Activated T-helper 1 cell treated with anti-CD3 and anti-CD28 coated beads, Interleukin-2, amount 50 U/mL, for 16 hours (primary cell): ENCODE measurements at places on chromosomes 1 and 21.

GRCh38 chr1:46197560-46197963 lies 672 bp downstream of the POMGNT1 start:
- DNase-seq: no peak

DNA sequence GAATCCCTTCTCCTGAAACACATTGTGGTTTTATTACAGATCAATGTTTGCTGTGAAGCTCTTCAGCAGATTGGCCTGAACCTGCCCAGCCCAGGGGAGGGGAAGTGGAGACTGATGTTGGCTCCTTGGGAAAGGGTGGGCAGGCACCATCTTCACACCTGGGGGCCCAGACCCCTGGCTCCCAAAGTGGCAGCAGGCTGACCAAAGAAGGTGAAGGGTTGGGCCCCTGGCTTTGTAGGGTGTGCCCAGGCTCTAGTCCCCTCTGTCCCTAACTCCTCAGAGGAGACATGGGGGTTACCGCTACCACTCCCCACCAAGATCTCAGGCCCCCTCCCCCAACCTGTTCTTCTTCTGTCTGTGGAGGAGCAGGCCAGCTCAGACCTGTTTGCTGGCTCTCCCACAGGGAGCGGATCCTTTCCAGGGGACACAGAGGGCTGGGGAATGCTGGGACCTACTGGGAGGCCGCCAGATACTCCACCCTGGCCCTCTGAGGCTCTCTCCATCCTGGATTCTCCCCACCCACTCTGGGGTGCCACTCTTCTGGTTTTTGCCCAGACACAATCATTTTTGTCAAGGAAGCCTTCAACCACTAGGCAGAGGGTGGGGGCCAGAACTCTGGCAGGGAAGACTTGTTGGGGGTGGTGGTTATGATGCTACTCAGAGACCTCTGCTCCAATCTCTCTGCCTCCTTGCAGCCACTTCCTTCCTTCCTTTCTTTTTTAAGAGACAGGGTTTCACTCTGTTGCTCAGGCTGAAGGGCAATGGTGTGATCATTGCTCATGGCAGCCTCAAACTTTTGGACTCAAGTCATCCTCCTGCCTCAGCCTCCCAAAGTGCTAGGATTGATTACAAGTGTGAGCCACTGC lies 5.0 kb upstream of the EFNA3 start:
- no peak for DNase-seq

DNA sequence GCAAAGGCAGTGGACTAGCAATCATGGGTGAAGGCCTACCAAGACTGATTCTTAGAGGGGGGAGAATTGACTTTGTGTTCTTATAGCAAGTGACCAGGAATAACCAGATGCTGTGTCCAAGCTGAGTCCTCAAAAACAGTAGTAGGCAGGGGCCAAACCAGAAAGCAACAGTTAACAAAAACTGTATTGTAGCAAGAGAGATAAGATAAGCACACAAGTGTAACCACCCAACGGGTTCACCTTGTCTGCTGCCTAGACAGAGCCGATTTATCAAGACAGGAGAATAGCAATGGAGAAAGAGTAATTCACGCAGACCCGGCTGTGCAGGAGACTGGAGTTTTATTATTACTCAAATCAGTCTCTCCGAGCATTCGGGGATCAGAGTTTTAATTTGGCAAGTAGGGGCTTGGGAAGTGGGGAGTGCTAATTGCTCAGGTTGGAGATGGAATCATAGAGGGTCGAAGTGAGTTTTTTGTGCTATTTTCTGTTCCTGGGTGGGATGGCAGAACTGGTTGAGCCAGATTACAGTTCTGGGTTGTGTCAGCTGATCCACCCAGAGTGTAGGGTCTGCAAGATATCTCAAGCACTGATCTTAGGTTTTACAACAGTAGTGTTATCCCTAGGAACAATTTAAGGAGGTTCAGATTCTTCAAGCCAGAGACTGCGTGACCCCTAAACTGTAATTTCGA lies 8.3 kb upstream of the CSRP1 start:
- DNase-seq: no peak

DNA sequence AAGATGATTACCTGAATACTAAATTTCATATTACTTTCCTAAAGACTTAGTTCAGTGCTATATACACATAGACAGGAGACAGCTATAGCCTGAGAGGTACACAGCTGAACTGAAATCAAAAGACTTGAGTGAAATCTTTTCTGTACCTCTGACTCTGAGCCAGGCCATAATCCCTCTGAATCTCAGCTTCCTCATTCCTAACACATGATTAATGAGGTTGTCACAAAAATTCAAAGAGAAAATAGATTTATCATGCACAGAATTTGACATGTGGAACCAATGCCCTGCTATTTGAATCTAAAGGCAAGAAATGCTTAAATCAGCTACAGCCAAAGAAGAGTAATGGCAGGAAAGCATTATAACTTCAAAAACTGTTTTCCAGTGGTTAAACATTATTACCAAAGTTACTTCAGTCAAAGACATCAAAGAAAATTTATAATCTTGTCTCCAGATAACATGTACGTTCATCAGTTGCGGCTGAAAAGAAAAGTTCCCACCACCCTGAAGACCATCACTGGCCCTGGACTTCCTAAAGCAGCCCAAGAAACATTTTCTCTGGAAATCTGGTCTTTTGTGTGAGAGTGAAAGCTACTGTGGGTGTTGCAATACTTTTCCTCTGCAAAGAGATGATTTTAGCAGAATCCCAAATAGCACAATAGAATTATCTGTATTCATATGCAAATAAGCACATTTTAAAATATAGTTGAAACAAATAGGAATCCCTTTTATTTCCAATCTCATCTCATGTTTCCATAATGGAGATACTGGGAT lies 13.8 kb upstream of the ATP1A1 start:
- DNase-seq: no peak

DNA sequence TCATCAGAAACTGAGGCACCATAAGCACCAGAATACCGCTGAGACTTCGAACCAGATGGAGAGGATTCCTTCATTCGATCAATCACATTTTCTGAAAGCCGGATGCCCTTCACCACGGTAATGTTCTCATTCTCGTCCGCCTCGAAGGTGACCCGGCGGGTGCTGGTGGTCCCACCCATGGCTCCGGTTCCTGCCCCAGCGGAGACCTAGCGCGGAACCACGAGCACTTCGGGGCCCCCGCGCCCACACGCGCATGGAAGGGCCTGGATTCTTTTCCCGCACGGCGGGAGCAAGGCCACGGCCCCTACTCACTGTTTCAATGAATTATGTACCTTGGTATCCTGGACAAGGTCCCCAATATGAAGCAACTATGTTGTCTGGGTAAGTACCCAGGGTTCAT lies 33.1 kb upstream of the WDTC1 start:
- no peak for DNase-seq
